ENCODE measurements at places on chromosomes 4 and X.

- DNase-seq: no peak
These were observed 84.0 kb upstream of the AFAP1 start for GRCh38 chr4:8023696-8024033.

DNA sequence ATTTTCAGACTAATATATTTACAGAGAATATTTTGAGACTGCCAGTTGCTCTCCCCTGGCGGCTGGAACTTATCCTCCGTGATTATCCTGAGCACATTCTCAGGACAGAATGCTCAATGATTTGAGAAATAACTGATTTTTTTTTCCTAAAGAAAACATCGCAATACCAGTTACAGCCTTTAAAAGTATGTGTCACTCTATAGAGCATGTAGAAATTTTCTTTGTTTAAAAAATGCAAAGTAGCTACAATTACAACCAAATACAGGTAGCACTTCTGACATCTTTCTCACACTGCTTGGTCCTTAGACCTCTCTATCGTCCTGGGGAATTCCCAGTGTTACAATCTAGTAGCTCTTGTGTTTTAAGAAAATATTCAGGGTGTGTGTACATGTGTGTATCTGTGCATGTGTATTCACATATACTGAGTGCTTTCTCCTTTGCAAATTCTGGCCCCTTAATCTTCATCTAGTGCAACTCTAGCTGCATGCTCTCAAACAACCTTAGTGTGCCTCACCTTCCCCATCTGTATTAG is 13.8 kb downstream of the APBB2 start:
- no peak for DNase-seq

DNA sequence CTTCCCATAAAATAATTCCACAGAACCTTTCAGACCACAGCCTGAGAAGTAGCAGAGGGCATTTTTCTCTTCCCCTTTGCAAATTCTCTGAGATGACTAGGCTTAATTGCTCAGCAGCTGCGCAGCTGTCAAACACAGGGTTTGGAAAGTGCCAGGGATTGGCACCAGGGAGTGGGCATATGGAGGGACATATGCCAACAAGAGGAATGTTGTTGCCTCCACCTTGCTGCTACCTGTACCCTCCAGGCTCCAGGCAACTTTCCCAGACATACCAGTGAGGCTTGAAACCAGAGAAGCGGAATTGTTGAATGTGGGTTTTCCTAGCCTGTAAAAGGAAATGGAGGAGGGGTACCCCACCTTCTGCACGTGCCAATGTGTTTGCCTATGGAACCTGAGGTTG is 256.2 kb upstream of the GPR101 start:
- no peak for DNase-seq

- no peak for DNase-seq
These were observed 1684.8 kb upstream of the TENM3 start for GRCh38 chr4:180558427-180558826.

DNA sequence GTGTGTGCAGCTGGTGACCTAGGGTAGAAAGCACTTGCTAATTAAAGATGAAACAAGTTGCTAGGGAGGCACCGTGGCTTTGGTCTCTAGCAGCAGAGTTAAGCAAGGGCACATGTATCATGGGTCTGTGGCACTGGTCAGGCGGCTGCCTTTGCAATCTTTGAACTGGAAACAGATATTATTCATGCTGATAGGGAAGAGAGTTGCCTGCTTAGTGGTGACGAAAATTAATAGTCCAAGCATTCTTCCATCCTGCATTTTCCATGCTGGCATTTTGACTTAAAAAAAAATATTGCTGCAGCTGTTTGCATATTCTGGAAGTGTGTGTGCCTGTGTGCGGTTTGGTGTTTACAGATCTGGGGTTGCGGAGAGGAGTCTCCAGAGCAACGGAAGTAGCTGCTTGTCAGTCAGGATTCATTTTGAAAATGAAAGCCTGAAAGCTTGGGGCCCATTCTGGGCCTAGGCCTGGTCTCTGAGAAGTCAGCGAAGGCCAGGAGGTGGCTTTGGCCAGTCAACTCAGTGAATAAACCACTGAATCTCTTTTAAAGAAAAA is 2.3 kb upstream of the SOWAHD start:
- DNase-seq: no peak

DNA sequence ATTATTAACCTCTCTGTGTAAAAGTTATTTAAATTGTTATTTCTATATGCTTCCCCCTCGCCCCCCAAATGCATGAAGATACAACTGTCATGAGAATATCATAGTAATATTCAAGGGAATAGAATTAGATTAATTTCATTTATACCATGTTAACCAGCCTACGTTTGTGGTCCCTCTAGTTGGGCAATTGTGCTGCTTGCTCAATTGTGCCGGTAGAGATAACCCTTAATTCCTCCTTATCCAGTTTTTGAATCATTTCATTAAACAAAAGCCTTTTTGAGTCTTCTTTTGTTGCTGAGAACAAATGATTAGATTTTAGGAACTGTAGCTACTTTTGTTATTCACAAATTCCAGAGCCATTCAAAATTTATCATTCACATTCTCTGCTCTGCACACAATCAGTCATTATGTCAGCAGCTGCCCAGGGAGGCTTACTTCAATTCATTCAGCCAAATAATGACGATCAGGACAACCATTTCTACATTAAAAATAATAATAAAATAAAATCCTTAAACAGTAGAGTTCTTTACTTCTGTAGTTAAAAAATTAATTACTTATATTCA is 98.1 kb downstream of the ADGRL3 start:
- DNase-seq: no peak

GRCh38 chr4:153966641-153967040 is 177.8 kb upstream of the SFRP2 start:
- no peak for DNase-seq

- DNase-seq: peak; percentile 51
These were observed 595 bp downstream of the MBNL3 start for GRCh38 chrX:132488180-132488705.

DNA sequence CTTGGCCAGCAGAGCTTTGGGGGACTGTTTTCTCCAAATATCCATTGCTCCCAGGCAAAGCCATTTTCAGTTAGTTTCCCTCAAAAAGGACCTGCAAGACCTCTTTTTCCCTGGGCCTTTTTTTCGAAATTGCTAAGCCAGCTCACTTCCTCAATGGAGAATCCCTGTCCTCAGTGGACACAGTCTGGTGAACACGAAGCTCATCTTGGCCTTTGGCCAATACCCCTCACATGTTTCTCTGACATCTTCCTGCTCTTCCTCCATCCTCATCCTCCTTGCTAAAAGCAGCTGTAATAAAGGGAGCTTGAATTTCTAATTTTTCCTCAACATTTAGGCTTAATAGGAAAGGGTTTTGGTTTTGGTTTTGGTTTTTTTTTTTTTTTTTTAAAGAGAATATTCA is 17.6 kb upstream of the PRPS1 start:
- DNase-seq: no peak

GRCh38 chr4:25938787-25939186 is 24.8 kb downstream of the SMIM20 start:
- no peak for DNase-seq

- DNase-seq: no peak
These were observed 34.3 kb downstream of the OR13H1 start for GRCh38 chrX:131577999-131578734.

- DNase-seq: no peak
These were observed 28.0 kb upstream of the RBM41 start for GRCh38 chrX:107146670-107147069.

DNA sequence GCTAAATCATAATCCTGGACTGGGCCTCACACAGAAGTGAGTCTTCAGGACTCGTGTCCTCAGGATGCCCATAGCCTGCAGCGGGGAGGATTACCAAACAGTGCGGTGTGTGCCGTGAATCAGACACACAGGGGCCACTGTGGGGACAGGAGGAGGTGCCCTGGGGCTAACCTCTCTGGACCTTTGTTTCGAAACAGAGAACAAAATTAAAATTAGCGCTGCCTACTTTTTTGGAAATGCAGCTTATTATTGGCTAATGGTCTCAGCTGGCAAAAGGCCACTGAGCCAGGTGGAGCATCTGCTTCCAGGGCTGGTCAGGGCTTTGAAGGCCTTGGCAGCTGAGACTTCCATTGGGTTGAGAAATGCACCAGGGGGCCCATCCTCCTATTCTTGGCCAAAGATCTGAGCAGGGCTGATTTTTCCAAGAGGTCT is 236.2 kb downstream of the EVC2 start:
- DNase-seq: no peak

DNA sequence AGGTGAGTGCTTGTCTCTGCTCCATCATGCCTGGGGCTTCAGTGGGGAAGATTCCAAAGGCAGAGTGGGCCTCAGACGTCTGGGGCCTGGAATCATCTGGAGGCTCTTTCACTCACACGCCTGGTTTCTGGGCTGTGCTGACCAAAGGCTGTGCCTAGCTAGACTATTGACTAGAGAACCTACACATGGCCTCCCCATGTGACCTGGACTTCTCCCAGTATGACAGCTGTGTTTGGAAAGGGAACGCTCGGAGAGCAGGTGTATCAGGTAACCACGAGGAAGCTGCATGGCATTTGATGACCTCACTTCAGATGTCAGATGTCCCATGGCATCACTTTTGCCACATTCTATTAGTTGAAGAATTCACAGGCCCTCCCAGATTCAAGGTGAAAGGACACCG is 51.0 kb downstream of the ADGRL3 start:
- no peak for DNase-seq

DNA sequence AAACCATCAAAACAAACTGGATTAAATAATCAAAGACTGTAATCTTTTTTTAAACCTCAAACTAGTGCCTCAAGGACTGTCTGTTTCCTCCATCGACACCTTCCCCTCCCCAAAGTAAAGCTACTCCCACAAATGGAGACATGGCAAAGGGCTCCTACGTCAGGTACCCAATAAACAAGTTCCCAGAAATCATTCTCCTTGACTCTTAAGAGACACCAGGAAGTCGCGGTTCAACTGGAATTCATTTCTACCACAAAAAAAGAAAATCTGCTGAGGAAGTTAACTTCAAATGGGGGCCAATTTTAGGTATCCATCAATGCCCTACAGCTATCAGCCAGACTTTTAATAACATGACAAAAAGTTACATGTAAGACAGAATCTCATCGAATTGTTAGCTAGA is 2.5 kb downstream of the RPS4X start:
- no peak for DNase-seq

DNA sequence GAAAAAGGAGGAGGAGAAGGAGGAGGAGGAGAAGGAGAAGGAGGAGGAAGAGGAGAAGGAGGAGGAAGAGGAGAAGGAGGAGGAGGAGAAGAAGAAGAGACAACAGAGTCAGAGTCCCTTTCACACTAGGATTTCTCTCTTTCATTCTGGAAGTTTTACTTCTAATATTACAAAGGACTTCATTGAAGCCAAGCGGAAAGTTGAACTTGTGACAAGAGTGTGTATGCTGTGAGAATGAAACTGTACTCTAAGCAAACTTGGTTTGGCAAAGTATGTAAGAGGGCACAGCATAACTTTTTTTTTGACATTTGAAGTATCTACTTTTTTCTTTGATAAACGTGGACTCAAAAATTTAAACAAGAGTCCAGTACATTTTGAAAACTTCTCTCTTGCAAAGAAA is 48.0 kb downstream of the CXCL8 start:
- no peak for DNase-seq

- DNase-seq: no peak
These were observed 538.2 kb downstream of the GLUD2 start for GRCh38 chrX:121585626-121586025.

- no peak for DNase-seq
These were observed 286.3 kb downstream of the PDHA2 start for GRCh38 chr4:96126227-96126626.

DNA sequence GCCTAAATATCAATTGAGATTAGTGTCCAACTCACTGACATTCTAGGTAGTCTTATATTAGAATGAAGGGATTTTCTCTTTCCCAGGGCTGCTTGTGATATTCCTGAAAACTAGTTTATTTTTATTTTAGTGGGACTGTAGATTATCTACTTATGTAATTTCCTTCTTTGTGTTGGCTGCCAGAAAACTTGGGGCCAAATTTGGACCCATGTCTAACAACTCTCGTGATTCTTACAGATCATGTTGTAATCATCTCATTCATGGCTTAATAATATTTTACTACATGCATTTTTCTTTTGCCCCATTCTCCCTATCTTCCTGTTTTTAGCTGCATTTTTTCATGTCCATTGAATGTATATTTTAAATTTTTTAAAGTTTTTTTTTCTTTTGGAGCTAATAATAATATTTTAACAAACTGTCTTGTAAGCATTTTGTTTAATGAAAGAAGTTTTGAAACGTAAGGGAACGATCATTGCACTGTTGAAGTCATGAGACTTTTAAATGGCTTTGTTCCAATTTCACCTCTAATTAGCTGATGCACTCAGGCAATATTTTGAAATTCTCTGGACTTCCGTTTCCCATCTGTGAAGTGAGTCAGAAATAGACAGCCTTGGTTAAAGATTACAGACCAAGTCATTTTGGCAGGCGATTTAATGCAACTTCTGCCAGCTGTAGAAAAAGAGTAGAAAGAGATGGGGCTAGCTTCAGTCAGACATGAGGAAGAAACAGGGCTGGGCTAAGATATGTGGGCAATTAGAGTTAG is 14.3 kb upstream of the TDO2 start:
- no peak for DNase-seq

- DNase-seq: no peak
These were observed 207.0 kb downstream of the LDB2 start for GRCh38 chr4:16691450-16691849.

- DNase-seq: no peak
These were observed 405.3 kb downstream of the MID1IP1 start for GRCh38 chrX:39206399-39207145.

DNA sequence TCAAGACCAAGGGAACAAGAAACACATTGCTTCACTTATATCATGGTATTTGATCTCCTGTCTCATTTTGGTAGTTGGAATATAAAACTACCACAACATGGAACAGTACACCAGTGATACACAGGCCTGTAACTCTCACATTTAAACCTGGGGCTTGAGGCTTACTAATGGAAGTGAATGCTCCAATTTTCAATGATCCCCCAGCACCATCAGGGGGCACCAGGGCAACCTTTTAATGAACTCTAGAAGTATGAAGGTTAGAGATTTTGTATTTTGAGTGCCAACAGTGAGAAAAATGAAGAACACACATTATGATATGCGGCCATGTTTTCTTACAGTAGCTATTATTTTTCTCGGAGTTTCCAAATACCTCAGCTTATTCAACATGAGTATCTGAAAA is 50.7 kb downstream of the C4orf33 start:
- DNase-seq: no peak

- no peak for DNase-seq
These were observed 157.5 kb upstream of the SMIM31 start for GRCh38 chr4:164596318-164596878.

DNA sequence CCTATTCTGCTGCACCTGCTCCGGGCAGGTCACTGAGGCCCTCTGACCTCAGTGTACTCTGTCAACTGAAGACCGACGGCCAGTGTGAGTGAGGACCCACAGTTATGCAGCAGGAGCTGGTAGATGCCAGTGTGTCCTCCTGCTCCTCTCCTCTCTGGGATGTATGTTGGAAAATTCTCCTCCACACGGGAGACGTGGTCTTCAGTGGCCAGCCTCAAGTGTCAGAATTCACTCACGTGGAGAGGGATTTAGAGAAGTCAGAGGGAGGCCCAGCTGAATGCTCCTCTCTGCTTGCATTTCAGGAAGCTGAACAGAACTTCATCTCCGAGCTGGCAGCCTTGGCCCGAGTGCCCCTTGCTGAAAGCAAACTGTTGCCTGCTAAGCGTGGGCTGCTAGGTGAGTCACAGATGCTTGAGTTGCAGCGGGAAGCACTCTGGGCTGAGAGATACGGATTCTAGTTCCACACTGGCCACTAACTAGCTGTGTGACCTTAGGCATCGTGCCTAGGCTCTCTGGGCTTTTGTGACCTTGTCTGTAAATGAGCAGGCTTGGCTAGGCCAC is 83.6 kb downstream of the CRMP1 start:
- no peak for DNase-seq

GRCh38 chr4:186904101-186904500 is 180.4 kb upstream of the FAT1 start:
- no peak for DNase-seq

All from hematopoietic multipotent progenitor cell treated with erythropoietin and hydrocortisone succinate and interleukin-3 and kit ligand, for 15 days (in vitro differentiated cells).